ENCODE measurements at places on chromosomes 16 and 17.

GRCh38 chr17:55332296-55333041 is 67.7 kb downstream of the HLF start:
- DNase-seq = no peak

DNA sequence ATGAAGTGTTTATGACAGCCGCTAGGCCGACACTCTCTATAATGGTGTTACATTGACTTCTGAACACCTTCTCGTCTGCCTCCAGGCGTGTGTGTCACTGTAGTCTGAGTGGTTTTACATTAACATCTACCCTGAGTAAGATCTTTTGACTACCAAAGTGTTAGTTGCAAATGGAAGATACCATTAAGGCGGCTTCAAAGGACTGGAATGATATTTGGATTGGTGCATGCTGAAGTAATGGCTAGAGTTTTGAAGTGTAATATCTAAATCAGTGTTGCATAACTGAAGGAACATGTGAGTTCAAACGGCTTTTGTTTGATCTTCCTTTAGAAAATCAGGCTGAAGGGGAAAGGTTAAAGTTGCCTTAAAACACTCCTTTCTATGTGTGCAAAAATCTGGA is 52.2 kb downstream of the BCAS3 start:
- no peak for DNase-seq

DNA sequence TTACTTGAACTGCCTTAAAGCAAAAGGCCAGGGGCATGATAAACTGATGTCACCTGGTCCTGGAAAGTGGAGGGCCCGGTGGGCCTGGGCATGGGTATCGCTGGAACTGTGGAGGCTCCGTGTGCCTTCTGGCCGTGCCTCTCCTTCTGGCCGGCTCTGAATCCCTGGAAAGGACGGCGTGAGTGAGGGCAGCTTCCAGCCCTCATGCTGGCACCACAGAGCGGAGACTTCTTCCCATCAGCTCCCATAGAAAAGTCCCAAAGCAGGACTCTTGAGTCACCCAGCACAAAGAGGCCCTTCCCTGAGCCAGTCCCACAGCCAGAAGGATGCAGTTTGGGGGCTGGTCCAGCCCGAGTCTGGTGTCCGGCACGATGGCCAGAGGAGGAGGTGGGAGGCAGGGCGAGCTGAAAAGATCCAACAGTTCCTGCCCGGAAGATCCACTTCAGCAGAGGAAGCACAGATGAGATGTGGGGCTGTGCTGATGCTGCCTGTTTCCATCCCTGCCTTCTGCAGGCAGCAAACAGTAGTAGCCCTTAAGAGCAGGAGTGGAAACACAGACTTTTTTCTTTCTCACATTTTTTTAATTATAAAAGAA is 7.8 kb downstream of the GAA start:
- DNase-seq = no peak

- DNase-seq = no peak
Measured at GRCh38 chr17:11298401-11298800, 57.4 kb downstream of the SHISA6 start.

- no peak for DNase-seq
Measured at GRCh38 chr17:63552211-63552610, 1.9 kb downstream of the DCAF7 start.

DNA sequence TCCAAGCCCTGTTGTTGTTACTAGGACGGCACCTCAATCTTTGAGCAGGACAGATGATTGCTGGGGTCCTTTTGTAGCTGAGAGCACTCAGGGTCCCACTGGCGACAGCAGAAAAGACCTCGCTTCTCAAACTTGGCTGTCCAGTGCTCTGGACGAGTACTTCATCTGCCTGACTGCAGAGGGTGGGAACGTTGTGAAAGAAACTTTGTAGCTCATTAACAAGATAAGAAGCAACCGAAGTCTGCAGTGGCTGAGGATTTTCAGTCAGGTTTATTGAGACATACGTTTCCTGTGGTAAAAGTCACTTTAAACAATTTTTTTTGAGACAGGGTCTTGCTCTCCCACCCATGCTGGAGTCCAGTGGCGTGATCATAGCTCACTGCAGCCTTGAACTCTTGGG is 191.7 kb downstream of the PRKCB start:
- DNase-seq = no peak

- peak; percentile 68 for DNase-seq
Measured at GRCh38 chr16:58025351-58026138, at the start of gene MMP15. Gene MMP15 (plus strand): TSS chr16:58025754. CDS start chr16:58026351, 597 bp downstream.

DNA sequence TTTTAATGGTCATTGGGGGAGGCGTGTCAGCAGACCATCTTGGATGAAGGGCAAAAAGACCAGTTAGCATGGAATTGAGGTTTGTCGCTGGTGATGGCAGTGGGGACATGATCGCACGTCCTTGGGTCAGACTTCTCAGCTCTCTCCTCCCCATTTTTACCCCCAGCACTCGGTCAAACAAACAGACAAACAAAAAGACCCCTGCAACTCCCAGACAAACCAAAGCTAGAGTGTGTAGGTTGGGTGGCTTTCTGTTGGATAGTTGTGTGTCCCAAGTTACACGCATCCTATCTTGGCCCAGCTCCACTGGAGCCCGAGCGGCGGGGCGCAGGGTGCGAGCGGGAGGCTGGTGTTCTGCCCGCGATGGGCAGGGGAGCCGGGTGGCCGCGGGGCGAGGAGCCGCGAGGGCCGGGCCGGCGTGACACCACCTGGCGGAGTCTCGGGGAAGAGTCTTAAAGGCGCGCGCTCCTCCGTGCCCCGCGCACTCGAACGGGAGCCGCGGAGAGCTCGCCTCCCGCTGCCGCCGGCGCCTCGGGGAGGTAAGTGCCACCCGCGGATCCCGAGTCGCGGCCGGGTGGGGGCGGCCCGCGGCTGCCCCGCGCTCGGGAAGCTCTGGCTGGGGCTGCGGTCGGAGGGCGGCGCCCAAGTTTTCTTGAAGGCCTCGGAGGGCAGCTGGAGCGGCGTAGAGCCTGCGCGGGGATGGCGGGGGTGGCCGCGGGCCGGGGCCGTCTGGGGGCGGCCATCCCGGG is 18.5 kb upstream of the NTN1 start:
- no peak for DNase-seq

GRCh38 chr17:54941285-54941684 is 27.2 kb downstream of the COX11 start:
- no peak for DNase-seq

DNA sequence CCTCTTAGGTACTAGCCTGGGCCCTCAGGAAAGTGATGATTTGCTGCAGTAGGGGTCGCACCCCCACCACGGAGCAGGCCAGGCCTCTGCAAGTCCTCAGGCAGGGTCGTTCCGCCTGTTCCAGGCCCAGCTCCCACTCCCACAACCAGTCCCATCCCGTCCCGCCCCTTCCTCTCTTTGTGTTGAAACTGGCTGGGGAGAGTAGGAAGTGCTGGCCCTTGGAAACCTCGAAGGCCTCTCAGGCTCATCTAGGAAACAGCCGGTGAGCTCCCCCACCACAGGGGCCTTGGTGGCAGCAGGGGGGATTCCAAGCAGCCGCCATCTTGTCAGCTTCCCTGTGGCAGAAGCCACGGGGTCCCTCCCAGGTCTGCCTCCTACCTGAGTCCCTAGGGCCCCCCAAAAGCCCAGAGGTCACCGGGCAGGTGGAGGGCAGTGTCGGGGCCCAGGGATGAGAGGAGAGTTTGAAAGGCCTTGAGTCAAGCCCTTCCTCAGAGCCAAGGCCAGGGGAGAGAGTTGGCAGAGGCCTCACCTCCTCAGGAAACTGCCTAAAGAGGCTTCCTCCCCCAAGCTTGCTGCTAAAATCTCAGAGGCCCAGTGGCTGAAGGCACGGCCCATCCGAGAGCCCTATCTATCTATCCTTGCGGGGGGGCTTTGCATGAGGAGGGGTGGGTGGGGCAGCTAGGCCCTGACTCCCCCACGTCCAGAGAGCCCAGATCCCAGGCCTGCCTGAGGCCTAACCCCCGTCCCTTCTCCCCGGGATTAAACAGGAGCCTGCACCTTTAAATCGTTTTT is 22.2 kb downstream of the MMP15 start:
- DNase-seq = no peak

GRCh38 chr16:89317729-89318429 is 100.4 kb downstream of the ZNF778 start:
- no peak for DNase-seq

- DNase-seq = peak; percentile 31
Measured at GRCh38 chr17:39196808-39197291, 619 bp downstream of the CACNB1 start.

- no peak for DNase-seq
Measured at GRCh38 chr16:49914657-49915056, 58.7 kb upstream of the ZNF423 start.

GRCh38 chr16:81746566-81746965 is 32.5 kb upstream of the PLCG2 start:
- DNase-seq = no peak

DNA sequence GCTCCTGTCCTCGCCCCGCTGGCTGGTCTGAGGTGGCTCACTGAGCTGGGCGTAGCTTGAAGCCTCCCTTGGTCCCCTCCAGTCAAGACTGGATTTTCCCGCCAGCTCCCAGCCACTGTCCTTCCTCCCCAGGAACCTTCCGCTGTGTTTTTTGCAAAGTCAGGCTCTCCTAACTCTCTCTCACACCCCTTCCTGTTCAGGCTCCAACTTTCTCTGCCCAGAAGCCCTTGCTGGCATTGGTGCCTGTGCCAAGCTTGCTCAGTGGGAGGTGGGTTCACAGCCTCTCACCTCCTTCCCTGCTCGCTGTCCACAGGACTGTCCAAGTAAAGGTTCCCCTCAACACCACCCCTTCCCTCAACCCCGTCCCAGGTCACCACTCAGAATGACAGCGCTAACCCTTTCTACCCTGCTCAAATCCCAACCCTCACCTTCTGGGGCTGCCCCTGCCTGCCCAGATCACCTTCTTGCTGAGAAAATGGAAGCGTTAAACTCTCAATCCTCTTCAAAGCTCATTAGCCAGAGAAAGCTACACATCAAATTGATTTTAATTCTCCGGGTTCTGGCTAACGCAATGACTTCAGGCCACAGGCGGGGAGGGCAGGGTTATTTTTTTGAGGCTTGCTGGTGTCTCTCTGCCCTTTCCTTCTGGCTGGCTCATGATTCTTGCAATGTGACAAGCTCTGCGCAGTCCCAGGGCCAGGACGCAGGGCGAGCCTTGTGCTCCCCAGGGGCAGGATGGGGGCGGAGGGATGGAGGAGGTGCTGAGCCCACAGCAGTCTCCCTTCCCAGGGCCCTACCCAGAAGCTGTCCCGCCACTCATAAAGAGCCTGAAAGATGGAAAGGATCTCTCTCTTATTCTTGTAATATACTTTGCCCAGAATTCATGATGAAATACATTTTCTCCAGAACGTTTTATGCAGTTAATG is 357.2 kb upstream of the TNRC6C start:
- no peak for DNase-seq

GRCh38 chr17:40547079-40547784 is 18.0 kb downstream of the CCR7 start:
- DNase-seq = peak; percentile 57
